IPS-NIHi11 (cell line): ENCODE measurements at places on chromosomes 12 and 14.

DNA sequence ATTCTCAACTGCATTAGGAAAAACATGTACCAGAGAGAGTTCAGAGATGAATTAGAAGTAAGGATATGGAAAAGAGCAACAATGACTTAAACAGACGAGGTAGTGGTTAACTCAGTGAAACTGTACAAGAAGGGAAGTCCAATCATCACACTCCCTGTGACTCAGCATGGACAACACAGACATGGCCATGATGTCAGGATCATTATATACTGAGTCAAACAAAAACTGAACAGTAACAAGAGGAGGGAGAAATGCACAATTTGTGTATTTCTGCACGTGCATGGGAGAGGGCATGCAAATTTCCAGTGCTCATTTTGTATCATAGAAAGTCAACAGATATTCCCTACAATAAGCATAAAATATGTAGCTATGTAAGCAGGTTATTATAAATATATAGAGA is 1037.8 kb downstream of the BCL11B start:
- no peak for DNase-seq

GRCh38 chr12:68633614-68634558 is 23.2 kb downstream of the RAP1B start:
- no peak for DNase-seq

GRCh38 chr12:30810918-30811317 is 56.2 kb upstream of the CAPRIN2 start:
- no peak for DNase-seq

- no peak for DNase-seq
Measured at GRCh38 chr12:121191151-121191550, 18.8 kb upstream of the P2RX4 start.

- no peak for DNase-seq
Measured at GRCh38 chr14:20489093-20489994, 16.0 kb upstream of the RNASE10 start.

DNA sequence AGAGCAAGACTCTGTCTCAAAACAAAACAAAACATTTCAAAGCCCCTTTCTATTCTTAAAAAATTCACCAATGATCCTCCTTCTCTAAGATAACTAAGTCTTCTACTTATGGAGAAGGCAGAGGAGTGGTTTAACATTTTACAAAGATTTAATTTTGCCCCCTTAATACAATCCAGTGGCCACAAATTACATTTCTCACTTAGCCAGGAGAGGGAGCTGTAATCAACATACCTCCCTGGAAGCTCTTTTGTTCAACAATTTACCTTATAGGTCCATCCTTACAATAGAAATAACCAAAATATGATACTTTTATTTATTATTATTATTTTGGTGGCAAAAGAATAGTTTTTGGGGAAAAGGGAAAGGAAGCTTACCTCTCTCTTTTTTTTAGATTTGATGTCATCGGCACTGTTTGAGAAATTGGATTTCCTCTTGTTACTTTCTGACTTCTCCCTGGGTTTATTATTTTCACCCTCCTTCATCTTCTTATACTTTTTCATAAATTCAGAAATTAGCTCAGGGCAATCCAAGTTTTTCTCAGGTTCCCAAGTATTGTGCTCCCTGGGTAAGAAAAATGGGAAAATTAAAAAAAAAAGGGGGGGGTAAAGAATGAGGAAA is 28.1 kb downstream of the CBX5 start:
- peak; percentile 64 for DNase-seq

DNA sequence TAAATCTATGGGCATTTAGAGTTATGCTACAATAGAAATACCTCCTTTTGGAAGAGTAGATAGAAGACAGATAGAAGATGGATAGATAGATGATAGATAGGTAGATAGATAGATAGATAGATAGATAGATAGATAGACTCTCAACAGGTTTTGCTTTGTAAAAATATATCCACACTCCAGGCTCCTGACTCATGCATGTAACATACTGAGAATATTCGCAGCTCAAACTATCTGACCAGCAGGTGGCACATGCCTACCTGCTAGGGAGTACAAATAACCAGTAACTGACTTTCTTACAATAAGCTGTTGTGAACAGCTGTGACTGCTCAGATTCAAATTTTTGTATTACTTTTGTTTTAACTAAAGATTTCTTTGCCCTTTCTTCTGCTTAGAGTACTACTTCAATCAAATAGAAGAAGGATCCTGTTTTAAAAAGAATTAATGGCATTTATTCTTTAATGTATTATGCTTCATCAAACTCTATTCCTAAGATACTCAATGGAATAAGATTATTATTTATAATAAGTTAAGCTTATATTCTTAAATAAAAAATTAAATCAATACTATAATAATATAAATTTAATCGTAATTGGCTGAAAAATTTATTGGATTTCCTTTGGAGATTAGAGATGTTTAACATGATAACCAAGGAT is 15.8 kb upstream of the CPNE8 start:
- peak; percentile 55 for DNase-seq

DNA sequence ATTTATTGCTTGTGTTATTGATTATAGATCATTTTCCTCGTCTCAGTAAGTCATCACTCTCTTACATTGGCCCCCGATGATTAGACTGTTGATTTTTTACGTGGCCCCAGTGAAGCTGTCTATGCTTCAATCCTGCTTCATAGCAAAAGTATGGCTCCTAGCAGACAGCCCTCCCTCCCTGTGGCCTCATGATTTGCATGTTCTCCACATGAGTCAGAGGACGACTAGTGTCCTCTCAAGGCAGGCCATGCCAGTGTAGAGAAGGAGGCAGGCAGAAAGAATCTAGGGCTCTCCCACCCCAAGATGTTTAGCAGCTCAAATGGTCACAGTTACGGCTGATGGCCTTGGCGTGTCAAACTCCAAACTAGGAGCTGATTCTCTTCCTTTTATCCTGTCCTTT is 59.6 kb downstream of the FIGNL2 start:
- no peak for DNase-seq

DNA sequence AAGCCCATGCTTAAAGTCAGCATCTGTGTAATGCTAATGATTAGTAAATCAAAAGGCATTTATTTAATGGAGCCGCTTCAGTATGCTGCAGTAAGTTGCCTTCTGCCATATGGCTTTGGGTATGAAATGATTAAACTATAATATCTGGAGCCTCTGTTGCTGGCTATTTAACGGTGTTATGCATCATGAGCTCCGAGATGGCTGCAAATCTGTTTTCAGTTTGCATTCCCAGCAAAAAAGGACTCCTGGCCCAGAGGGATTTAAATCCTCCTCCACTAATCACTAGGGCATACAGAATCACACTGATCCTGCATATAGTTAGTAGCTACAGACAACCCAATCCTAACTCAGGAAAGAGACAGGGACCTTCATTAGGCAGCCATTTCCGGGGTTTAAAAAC is 171.5 kb upstream of the EEA1 start:
- no peak for DNase-seq

- DNase-seq, result peak; percentile 76
Measured at GRCh38 chr12:62793256-62794217, 141.4 kb downstream of the PPM1H start.

- DNase-seq, result no peak
Measured at GRCh38 chr14:104331871-104332605, 193.7 kb downstream of the KIF26A start.
